ENCODE measurements at places on chromosomes 13 and 19.

- DNase-seq: no peak
Measured at GRCh38 chr13:82688400-82688994, 1193.8 kb downstream of the SLITRK1 start.

- DNase-seq: no peak
Measured at GRCh38 chr13:108575430-108575829, 54.0 kb upstream of the MYO16 start.

GRCh38 chr19:21789466-21790085 lies 22.2 kb upstream of the ZNF100 start:
- DNase-seq: no peak

DNA sequence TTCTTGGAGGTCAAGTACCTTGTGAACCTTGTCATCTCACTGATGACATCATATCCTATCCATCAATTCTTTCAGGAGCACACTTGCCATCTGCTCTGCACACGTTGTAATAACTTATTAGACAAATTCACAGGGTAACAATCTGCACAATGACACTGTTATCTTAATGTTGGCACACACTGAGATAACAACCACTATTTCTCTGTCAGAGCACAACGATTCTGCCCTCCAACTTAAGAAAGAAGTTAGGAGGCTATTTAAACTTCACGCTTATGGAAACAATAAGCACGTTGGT lies 351.3 kb downstream of the DACH1 start:
- no peak for DNase-seq
